Panc1 (cell line): ENCODE measurements at places on chromosomes 1 and 21. TPM values are rescaled to one million over a fixed set of nuclear protein-coding genes. Genes with fewer than 3 reads are reported as not detected.
A peak's percentile ranks its signal among the peaks of the same experiment; 100 is the strongest.

DNA sequence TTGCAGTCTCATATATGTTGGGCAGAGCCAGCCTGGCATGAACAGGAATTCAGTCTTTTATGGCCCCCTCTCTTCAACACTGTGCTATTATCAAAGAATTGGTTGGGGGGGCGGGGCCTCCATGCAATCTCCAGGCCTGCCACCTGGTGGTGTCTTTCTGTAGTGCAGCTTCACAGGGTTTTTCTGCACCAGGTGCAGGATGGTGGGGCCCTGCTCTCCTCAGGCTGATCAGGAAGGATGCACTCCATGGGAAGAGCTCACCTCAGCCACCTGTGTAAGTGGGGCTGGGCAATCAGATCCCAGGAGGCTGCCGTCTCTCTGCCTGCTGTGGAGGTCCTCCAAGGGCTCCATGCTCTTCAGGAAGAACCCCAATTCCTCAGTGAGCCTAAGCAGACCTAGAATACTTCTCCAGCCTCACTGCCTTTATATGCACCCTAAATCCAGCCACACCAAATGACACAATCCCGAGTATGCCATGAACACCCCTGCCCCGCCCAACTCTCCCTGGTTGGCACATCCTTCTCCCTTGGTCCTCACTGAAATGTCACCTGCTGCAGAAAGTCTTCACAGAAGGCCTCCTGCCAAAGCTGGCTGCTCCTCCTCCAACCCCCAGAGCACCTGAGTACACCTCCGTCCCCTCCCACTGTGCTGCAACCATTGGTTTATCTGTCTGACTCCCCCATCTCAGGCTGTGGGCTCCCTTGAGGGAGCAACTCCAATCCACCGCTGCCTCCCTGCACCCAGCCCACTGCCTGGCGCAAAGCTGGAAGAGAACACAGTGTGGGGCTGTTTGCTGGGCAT is 16.5 kb downstream of the STK40 start:
- peak; percentile 47 for DNase-seq

- DNase-seq, result no peak
These were observed 69.8 kb downstream of the PBX1 start for GRCh38 chr1:164628772-164629171.

DNA sequence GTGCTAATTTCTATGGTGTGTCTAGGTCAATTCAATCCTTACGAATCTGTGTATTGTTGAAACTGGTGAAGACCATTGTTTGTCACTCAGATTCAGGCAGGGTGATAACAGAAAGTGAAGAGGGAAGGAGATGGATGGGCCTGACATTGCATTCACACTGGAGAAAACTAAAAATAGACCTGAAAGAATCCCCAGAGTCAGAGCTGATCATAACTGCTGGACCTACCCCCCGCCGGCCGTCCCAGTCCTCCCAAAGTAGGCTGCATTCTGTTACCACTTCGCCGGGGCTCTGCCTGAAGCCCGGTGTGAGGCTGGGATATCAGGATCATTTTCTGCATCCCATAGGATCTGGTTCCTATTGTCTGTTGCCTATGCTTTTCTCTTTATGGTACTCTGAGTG is 121.1 kb downstream of the NUF2 start:
- DNase-seq, result no peak

DNA sequence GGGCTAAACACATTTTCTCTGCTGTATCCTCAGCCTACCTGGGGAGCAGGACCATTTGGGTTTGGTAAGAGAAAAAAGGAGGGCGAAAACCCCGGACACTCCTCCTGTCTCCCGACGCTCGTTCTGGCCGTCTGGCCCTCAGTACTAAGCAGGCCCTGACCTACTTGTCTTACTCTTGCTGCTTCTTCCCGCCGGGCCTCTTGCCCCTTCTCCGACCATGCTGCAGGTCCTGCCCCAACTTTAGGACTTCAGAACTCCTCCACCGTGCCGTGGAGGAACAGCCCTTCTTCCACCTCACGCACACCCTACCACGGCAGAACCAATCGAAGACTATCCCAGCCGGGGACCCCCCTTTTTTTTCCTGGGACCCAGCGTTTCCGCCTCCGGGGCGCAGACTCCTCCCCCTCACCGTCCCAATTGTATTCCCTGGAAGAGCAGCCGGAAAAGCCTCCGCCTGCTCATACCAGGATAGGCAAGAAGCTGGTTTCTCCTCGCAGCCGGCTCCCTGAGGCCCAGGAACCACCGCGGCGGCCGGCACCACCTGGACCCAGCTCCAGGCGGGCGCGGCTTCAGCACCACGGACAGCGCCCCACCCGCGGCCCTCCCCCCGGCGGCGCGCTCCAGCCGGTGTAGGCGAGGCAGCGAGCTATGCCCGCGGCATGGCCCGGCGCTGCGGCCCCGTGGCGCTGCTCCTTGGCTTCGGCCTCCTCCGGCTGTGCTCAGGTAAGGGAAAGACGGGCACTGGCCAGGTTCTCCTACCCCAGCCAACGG is at the start of gene CHRNB2:
TSS of gene CHRNB2 (plus strand) at position 393 of the 771 bp plus-strand sequence. CDS start at position 660, 267 bp downstream.
- DNase-seq, result no peak

- no peak for DNase-seq
These were observed 40.8 kb upstream of the TP53BP2 start for GRCh38 chr1:223886516-223886921.

DNA sequence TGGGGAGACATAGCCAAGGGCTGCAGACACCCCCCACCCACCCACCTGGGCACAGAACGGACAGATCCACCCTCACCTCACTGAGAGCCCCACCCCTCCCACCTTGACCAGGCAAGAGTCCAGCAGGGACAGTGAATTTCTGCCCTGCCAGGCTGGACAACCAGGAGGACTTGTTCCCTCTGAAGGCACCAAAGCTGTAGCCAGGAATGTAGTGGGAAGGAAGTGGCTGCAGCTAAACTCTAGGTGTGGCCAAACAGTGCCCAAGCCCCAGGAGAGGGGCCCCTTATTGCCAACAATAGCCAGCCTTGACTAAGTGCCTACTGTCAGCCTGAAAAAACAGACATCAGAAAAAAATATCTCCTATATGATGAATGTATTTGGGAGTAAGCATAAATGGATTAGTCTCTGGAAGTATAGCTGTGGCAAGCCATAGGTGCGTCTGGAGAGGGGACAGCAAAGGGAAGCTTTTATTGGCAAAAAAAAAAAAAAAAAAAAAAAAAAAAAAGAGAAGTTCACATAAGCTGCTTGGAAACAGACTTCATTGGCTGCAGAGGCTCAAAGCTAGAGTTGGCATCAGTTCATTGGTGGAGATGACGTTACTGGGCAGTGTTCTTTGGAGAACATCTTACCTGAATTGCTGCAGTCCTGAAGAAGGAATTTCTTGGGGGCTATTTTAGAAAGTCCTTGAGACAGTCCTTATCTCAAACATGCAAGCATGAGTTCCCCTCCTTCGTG is 64.1 kb upstream of the TMEM51 start:
- DNase-seq, result no peak

DNA sequence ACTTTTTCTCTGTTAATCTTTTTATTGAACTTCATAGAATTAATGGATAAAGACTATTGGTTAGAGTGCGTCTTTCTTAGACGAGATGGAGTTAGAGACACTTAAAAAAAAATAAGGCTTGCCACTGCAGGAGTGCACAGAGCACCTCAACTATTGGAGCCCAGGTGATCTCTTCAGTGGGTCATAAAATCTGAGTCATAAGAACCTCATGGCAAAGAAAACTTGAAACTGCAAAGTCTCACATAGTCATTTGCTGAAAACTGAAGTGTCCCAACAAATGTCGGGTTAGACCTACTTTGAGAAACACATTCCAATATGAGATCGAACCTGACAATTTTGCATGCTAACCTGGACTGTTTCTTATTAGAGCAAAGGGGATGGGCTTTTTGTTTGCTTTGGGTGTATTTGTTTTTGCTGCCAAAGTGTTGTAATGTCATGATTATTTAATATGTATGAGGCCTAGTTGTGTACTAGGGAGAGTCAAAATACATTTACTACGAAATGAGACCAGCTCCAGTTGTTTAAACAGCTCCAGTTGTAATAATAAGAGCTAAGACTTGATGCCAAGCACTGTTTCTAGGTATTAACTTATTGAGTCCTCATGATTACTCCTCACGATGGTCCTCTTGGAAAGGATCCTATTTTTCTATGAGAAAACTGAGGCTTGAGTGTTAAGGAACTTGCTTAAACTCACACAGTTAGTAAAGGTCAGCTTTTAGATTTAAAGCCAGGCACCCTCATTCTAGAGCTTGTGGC is 65.1 kb downstream of the DDR2 start:
- DNase-seq, result no peak

GRCh38 chr1:119453021-119453420 is 38.1 kb downstream of the HSD3B2 start:
- DNase-seq, result no peak

- no peak for DNase-seq
These were observed 126.7 kb downstream of the HMCN1 start for GRCh38 chr1:185860859-185861258.

DNA sequence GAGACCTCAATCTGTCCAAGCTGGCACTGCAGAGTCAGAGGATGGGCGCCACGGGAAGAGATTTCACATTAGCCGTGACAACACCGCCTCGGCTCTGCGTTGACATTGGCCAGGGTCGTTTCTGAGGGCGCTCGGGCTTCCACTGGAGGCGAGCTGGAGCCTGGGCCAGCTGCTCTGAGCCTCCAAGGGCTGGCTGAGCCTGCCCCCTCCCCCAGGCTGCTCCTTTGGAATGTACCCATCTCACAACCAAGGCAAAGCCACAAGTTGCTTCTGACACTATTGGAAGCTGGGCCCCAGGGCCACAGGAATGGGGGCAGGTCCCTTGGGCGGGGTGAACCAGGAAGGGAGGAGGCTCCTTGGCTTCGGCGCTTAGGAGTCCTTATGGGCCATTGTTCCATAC is 12.7 kb downstream of the GPR3 start:
- DNase-seq, result no peak

DNA sequence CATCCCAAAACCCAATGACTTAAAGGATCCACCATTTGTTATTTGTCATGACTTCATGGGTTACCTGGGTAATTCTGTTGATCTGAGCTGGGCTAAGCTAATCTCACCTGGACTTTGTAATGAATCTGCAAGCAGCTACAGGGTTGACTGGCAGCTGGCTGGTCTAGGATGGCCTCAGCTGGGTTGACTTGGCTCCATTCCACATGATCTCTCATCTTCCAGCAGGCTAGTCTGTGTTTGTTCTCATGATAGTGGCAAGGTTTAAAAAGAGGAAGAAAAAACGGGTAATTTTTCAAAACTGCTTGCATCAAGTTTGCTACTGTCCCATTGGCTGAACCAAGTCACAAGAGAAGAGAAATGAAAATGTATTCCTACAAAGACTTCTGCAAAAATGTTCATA is 24.8 kb upstream of the ZMYM4 start:
- no peak for DNase-seq

DNA sequence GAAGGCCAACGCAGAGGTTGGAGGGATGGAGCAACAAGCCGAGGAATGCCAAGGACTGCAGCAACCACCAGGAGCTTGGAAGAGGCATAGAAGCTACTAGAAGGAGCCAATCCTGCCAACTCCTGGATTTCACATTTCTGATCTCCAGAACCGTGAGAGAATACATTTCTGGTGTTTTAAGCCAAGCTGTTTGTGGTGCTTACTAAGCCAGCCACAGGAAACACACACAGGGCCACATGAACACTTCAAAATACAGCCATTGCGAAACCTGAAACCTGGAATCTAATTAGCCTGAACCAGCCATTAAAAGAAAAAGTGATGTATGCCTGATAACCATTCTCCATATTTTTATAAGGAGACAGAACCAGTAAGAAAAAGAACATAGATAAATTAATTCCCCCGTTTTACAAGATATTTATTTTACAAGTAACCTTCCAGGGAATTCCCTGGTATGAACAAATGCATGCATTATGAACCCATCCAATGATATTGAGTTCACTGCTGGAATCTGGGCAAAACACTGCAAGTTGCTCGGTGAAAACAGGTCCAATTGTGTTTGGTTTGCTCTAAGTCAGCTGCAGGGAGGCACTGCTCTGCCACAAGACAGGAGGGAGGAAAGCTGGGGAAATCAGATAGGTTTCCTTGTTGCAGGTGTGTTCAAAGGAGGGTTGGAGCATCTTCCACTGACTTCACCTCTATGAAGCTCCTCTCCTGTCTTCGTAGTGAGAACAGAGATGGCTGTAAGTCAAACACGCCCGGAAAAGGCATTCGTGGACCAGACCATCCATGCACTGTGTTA is 70.2 kb downstream of the ETS2 start:
- DNase-seq, result no peak

- DNase-seq, result no peak
These were observed 43.5 kb downstream of the SNX27 start for GRCh38 chr1:151655371-151655770.

DNA sequence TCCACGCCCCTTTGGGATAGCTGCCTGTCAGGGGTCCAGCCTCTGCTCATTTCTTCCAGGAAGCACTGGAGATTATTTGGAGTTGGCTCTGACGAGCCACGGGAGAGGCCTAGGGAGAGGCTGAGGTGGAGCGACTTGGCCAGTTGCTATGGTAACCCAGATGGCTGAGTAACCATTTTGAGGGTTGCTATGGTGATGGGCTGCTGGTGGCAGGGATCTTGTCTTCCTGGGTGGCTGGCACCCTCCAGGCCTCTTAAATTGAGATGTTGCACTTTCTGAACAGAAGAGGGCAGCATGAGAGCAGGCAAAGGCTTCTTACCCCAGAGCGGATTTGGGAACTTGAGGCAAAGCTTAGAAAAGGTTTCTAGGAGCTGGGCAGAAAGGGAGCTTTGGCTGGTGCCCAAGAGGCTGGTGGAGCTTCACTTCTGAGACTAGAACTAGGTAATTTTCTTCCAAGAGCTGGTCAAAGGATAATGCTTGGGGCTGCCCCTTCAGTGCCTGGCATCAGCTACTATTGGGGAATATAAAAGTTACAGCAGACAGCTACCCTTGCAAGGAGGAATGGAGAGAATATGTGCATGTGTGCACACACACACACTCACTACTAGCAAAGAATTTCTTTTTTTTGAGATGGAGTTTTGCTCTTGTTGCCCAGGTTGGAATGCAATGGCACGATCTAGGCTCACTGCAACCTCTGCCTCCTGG is 72.5 kb downstream of the NDUFS5 start:
- no peak for DNase-seq

GRCh38 chr1:156914440-156914856 is 6.0 kb upstream of the LRRC71 start:
- no peak for DNase-seq

GRCh38 chr21:32525282-32525681 is 60.0 kb downstream of the TCP10L start:
- DNase-seq, result no peak

- DNase-seq, result no peak
These were observed 6.2 kb downstream of the MEF2D start for GRCh38 chr1:156494309-156494895.

DNA sequence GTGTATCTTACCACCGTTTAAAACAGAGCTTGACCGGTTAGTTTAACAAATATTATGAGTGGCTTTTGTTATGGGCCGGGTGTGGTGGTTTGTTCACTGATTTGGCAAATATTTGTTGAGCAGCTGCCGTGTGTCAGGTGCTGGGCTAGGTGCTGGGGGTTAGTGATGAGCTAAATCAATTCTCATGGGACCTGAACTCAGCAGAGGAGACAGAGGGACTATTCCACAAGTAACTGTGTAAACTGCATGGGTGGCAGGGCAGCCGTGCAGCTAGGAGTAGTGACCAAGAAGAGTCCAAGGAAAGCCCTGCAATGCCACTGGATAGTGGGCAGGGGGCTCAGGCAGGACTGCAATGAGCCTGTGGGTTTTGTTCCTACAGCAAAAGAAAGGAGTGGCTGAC is 11.2 kb upstream of the C2CD2 start:
- no peak for DNase-seq

- no peak for DNase-seq
These were observed 15.3 kb downstream of the MAGI3 start for GRCh38 chr1:113405573-113405972.

AMPD1 gene
- not detected for total RNA-seq

CD58 gene
- total RNA-seq, result 12.6 TPM

CGN gene
- 10.2 TPM for total RNA-seq

SLC45A1 gene
- total RNA-seq, result 11.3 TPM

OXCT2 gene
- 1.9 TPM for total RNA-seq

SIM2 gene
- total RNA-seq, result 11.5 TPM

SYTL1 gene
- 2.4 TPM for total RNA-seq

FHAD1 gene
- total RNA-seq, result 0.23 TPM
